GOT3 (cell line): ENCODE measurements at places on chromosomes 2 and 18.

DNA sequence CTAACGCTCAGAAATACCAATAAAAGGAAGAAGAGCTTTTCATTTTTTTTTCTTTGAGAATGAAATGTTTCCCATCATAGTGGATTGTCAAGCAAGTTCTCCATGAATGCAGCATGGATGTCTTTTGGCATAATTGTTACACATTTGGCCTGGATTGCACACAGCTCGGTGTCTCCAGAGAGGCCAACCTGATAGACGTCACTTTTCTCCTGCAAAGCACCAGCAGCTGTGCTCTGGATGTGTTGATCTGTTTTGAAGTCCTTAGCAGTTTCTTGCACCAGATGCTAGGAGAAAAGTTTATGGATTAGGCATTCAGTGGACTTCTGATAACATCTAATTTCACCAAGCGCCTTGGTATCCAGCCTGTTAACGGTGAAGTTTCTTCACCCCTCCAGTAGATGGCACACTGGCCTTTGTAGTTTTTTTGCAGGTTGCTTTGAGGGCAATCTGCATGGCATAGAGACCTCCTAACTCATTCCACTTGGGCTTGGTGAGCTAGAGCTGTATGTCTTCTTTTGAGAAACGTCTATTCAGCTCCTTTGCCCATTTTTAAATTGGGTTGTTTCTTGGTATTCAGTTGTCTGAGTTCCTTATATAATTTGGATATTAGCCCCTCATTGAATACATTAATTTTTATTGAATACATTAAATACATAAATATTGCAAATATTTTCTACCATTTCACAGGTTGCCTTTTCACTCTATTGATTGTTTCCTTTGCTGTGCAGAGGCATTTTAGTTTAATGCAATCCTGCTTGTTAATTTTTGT is 59.7 kb downstream of the PTH2R start:
- no peak for DNase-seq

DNA sequence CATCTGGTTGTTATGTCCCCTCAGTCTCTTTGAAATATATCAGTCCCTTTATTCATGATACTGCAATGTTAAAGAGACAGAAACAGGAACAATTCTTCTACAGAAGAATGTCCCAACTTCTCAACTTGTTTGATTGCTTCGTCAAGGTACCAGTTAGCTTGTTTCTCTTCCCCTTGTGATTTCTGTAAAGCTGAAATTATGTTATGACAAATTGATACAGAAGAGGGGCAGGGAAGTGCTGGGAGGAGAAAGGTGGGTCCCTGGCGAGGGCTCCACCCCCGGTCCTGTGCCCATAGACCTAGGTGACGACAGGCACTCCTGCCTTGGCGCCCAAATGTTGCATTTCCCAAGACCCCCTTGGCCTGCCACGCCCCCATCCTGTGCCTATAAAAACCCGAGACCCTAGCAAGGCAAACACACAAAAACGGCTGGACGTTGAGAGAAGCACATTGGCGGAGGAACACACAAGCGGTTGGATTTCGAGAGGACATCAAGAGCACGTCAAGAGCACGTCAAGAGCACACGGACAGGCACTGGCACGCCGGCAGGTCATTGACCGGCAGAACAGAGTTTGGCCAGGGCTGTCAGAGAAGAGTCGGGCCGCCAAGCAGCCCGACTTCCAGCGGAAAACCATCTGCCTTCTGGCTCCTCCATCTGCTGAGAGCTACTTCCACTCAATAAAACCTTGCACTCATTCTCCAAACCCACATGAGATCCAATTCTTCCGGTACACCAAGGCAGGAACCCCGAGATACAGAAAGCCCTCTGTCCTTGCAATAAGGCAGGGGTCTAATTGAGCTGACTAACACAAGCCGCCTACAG is 11.5 kb upstream of the RTN4 start:
- no peak for DNase-seq

DNA sequence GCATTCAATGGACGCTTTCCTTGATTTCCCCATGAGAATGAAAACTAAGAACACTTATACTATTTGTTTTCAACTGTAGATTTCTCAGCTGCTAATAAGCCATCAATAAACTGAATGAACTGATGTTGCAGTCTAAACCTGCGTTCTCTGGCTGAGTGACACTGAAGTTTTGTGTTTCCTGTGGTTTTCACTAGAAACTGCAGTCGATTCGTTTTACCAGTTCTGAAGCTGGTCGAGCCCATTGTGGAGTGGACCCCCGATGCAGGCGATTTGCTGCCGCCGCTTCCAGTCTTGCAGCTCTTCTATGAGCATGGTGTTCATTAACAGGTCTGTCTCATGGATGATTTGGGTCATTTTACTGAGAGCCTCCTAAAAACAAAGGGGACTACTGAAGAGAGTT is 50.6 kb upstream of the STAT1 start:
- no peak for DNase-seq

- DNase-seq, result no peak
Measured at GRCh38 chr18:22471546-22472131, 53.9 kb upstream of the CTAGE1 start.

DNA sequence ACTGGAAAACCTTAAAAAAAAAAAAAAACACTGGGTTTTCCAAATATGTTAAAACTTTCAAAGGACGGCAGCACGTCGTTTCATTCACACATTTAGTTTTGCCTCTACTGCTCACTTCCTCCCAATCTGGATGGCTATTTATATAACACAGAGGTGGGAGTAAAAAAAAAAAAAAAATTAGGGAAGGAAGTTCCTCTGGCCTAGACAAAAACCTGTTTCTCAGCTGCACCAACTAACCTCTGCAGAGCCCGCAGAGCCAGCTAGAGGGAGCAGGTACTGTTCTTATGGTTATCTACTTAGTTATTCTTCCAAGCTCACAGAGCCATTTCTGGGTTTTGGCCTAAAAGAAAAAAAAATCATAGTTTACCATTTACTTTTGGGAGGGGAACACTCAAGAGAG is 28.1 kb downstream of the SLC1A4 start:
- DNase-seq, result no peak

- no peak for DNase-seq
Measured at GRCh38 chr2:56812432-56812831, 628.6 kb downstream of the CCDC85A start.
